Neuronal stem cell (in vitro differentiated cells): ENCODE measurements at places on chromosomes 1 and 21.

GRCh38 chr1:90502194-90502593, 214.9 kb downstream of the BARHL2 start:
- DNase-seq = peak; percentile 23

DNA sequence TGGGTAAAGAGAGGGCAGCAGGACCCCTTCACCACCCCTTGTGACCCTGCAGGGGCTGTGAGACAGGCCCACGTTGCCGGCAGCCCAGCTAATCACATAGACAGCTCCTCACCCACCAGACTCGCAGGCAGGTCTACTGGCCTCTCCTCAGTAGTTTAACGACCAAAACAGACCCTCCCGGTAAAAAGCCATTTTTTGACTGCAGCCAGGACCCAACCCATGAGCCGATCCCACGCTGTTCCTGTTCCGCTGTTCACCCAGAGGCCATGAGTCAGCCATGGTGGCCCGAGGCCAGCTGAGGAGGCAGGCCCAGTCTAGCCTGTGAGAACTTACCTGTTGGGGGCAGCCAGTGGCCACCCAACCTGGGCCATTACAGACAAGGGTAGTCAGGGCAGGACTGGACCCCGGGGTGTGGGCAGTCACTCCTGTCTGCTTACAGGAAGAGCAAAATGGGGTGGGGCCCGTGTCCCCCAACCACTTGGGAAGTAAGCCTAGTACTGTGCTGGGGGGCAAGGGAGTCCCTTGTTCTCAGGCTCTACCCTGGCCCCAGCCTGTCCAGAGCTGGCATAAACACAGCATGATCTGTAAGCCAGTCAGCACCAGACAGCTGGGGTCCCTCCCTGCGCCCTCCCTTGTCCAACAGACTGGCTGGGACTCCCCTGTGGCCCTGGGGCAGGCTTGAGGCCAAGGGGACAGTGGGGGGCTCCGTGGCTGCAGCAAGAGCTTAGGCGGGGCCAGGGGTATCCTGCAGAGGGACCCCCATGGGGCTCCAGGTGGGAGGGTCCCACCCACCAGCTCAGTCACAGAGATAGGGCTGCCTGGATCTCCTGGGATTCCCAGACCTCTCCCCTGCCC, 61.9 kb downstream of the WNT9A start:
- DNase-seq = no peak

- peak; percentile 83 for DNase-seq
Measured at GRCh38 chr1:17661546-17662157, 93.5 kb upstream of the ACTL8 start.

DNA sequence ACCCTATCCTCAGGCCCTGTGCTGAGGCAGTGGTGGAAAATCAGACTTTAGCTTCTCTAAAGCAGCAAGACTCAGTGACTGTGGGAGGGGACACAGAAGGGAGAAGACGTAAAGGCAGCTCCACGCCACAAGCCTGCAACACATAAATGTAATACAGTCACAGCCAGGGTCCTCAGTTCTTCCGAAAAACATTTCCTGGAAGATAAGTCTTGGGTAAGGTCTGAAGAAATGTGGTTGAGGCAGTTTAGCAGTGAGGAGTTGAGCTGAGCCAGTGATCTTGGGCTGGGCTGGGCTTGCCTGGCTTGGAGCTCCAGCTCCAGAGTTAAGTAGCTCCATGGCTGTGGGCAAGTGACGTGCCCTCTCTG, 127.8 kb upstream of the ADAR start:
- no peak for DNase-seq

GRCh38 chr1:78728359-78728758, 78.7 kb downstream of the IFI44 start:
- no peak for DNase-seq

GRCh38 chr1:87135329-87135712, 193.4 kb upstream of the LMO4 start:
- no peak for DNase-seq

DNA sequence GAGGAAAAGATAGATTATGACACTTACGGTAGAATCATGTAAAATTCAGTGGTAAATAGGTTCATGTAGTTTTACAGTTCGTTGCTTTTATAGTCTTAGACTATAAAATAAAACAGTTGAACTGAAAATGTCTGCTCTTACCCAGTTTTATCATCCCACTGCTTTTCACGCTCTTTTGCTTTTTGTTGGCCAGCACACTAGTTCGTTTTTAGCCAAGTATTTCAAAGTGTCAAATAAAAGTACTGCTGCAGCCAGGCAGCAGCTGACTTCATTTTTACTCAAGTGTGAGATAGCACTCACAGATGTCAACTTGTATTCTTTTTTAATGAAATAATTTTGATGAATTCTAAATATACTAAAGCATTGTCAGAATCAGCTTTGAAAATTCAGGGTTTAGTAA, 18.5 kb upstream of the BTG3 start:
- no peak for DNase-seq

GRCh38 chr1:29835406-29835805, 599.1 kb downstream of the PTPRU start:
- no peak for DNase-seq

DNA sequence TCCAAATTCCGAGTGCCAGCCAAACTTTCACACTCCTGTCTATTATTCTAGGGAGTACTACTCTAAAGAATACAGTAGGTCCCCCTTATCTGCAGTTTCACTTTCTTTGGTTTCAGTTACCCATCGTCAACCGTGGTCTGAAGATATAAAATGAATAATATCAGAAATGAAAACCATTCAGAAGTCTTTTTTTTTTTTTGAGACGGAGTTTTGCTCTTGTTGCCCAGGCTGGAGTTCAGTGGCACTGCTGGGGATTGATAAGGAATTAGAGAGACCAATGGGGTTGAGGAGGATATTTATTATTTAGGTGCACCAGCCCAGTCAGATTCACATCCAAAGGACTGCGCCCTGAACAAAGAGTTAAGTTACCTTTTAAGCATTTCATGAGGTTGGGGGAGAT, 52.9 kb upstream of the SRSF10 start:
- DNase-seq = no peak

GRCh38 chr1:20093940-20094391, 24.0 kb downstream of the PLA2G5 start:
- no peak for DNase-seq
